Muscle of back (tissue), 13 donors: ENCODE measurements at places on chromosomes 3 and 15. TPM values are rescaled to one million over a fixed set of nuclear protein-coding genes. Genes with fewer than 3 reads are reported as not detected.

Gene FGF7
- polyA plus RNA-seq: 24.9 TPM

Gene ITIH4
- 35.5 TPM for polyA plus RNA-seq

Gene ANKRD34C
- not detected for polyA plus RNA-seq

Gene DUOX2
- polyA plus RNA-seq: not detected

Gene ACSBG1
- polyA plus RNA-seq: 0.15 TPM

Gene ZDHHC23
- 1.4 TPM for polyA plus RNA-seq

Gene CFAP161
- 0.67 TPM for polyA plus RNA-seq

Gene RGMA
- 52.3 TPM for polyA plus RNA-seq

Gene FSTL1
- 1,025 TPM for polyA plus RNA-seq

Gene DNAH1
- 2.4 TPM for polyA plus RNA-seq

Gene TMC3
- 0.17 TPM for polyA plus RNA-seq

GRCh38 chr3:130748981-130749380 is 2.4 kb upstream of the PIK3R4 start:
- no peak for DNase-seq

- no peak for DNase-seq
Measured at GRCh38 chr15:72907733-72908132, 124.2 kb upstream of the ADPGK start.

GRCh38 chr3:194685718-194686413 is at the start of gene FAM43A:
Gene FAM43A, plus strand, starts transcription at chr3:194685883. Its CDS starts 944 bp downstream, at chr3:194686827.
- DNase-seq: peak; percentile 98

DNA sequence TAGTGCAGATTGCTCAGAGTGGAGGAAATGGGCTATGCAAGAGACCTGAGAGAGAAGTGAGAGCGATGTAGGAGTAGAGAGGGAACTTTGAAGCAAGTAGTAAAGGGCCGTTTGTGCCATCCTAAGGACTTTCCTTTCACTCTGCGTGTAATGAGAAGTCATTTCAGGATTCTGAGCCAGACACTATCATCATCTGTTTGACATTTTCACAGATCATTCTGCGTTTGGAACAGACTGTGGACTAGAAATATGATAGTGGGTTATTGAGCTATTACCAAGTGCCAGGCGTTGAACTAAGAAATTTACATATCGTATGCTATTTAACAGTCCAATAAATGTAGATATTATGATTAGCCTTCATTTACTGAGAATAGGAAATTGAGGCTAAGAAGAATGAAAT is 150.0 kb upstream of the ROBO2 start:
- no peak for DNase-seq

DNA sequence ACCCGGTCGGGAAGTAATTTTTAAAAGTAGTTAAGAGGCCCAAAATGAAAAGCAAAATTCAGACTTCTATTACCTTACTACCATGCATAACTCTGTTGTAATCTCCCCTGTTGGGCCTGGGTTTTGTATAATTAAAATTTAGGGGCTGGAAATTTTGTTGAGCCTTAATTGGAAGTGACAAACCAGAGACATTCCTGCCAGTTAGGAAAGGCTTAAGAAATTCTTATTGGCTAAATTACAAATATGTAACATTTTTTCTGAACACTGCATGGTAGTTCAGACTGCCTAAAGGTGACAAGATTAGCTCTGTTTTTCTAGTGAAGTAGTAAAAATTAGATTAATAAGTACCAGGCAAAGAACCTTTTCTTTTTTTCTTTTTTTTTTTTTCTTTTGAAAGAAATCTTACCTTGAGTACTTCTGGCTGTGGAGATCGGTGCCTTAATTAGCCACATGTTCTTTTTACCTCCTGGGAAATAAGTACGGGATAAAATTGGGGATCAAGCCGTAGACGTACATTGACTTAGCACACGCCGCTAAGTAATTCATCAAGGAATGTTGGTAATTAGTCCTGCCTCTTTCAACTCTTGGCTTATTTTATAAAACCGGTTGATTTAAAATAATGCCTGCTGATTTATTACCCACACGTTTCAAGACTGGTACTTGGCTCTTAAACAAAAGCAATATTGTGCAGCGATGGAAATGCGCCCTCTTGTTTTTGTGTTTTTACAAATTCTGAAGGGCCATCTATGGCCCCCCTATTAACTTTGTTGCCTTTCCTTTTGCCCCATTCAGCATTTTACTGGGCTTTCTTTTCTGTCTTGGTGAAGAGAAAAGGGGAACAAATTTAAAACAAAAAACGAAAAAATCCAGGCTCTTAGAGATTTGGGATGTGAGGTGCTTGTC is 111.2 kb upstream of the SAMMSON start:
- no peak for DNase-seq

- DNase-seq: peak; percentile 93
Measured at GRCh38 chr15:93072411-93073394, 16.3 kb downstream of the RGMA start.

- DNase-seq: no peak
Measured at GRCh38 chr3:112651071-112651470, 10.1 kb upstream of the CCDC80 start.
